D341Med (cell line): ENCODE measurements at places on chromosomes 6 and 20.
A peak's percentile ranks its signal among the peaks of the same experiment; 100 is the strongest.

- no peak for DNase-seq
Observed at GRCh38 chr20:59949911-59950310, 8.3 kb upstream of the CDH26 start.

GRCh38 chr6:14550822-14551221 is 433.2 kb downstream of the CD83 start:
- DNase-seq = no peak

DNA sequence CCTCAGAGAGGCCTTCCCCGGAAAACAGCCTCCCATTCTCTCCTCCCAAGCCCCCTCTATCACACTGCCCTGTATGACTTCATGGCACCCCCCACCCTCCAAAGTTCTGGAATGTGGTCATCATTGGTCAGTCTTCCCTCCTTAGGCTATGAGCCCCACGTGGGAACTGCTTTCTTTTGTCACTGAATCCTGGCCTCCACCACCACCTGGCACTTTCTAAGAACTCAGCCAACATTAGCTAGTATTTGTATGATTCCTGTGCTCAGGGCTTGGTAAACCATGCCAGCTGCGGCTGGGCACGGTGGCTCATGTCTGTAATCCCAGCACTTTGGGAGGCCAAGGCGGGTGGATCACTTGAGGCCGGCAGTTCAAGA is 8.4 kb upstream of the E2F1 start:
- DNase-seq = no peak

DNA sequence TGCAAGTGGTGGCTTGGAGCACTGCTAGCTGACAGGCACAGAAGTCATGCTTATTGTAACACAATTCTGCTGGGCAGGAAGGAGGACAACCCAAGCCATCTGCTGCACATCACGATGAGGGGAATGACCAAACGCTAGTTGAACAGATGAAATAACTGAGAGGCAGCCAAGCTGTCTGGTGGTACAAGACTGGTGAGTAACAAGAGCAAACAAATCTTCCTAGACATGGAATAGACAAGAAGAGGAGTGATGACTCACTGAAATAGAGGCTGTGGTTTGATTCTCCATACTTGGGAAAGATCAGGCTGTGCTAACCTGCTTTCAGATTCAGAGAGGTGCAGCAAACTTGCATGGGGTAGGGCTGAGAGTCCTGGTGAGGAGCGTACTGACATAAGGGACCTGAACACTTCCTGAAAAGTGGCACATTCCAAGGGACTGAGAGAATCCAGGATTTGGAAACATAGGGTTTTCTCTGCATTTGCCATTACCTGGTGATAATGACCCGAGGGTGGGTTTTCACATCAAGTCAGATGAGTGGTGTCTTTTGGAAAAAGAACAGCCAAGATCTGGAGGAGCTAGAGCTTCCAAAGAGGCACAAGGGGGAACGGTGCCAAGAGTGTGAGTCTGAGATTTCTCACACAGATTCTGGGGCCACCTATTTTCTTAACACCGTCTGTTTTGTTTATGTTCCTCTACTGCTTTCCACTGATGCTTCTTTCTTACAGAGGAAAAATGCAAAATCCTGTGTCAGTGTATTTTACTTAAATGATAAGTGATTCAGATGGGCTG is 60.0 kb downstream of the PRL start:
- DNase-seq = no peak

DNA sequence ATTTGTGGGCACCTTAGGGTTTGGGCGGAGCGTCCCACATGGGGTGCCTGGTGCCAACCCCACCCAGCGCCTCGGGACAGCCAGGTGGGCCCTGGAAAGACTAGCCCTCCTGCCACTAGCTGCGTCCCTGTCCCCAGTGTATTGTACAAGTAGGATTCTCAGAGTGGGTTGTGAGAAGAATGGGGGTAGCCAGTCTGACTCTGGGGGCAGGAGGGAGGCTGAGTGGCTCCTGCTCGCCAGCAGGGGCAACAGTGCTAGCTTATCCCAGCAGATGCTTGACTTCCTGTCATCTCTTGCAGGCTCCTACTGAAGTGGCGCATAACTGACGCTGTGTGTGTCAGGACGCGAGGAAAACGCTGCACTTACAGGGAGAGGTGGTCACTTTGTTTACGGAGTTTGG is 9.3 kb downstream of the PSMA7 start:
- DNase-seq = peak; percentile 59
